AG09319 (cell line): ENCODE measurements at places on chromosomes 1 and 21.

DNA sequence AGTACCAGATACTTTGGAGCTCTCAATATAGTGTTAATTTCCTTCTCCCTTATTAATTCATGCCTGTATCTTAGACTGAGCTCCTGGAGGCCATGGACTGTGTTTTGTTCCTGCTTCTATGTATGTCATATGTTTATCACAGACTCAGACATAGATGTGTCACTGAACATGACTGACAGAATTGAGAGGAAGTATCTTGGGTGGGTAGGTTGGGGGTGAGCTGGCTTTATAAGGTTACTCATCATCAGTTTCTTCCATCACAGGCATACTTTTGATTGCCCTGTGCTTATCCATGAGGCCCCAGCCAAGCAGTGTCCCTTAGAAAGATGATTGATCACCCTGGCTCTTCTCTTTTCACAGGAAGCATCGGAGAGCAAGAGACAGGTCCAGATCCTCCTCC lies 5.6 kb upstream of the SH3D21 start:
- DNase-seq: no peak

DNA sequence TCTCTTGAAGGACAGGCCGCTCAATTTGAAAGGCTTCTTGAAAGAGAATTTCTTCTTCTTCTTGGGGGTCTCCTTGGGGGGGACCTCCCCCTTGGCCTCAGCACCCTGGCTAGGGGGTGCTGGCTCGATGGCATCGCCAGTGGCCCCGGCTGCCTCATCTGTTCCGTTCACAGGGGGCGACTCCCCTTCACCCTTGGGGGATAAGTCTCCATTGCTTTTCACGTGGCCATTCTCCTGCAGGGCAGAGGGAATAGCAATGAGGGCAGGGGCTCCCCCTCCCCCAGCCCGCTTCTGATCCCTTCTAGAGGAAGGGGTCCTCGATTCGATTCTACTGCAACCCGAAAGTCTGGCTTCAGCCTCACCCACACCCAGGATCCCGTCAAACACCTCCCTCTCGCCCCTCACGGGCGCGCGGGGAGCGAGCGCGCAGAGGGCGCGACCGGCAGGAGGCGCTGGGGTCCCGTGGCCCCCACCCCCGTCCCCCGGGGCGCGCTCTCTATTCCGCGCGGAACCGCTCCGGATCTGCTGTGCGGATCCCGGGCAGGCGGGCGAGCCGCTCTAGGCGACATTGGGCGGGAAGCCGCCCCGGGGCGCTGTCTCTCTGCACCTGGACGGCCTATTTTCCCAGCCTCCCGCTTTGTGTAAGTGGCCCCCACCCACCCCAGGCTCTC lies 1.0 kb downstream of the MARCKSL1 start:
- no peak for DNase-seq

GRCh38 chr1:26580116-26580515 lies 50.6 kb downstream of the RPS6KA1 start:
- no peak for DNase-seq

- no peak for DNase-seq
Observed at GRCh38 chr1:156136970-156137483, 16.4 kb upstream of the SEMA4A start.

- no peak for DNase-seq
Observed at GRCh38 chr1:194293851-194294405, 1107.5 kb upstream of the B3GALT2 start.

DNA sequence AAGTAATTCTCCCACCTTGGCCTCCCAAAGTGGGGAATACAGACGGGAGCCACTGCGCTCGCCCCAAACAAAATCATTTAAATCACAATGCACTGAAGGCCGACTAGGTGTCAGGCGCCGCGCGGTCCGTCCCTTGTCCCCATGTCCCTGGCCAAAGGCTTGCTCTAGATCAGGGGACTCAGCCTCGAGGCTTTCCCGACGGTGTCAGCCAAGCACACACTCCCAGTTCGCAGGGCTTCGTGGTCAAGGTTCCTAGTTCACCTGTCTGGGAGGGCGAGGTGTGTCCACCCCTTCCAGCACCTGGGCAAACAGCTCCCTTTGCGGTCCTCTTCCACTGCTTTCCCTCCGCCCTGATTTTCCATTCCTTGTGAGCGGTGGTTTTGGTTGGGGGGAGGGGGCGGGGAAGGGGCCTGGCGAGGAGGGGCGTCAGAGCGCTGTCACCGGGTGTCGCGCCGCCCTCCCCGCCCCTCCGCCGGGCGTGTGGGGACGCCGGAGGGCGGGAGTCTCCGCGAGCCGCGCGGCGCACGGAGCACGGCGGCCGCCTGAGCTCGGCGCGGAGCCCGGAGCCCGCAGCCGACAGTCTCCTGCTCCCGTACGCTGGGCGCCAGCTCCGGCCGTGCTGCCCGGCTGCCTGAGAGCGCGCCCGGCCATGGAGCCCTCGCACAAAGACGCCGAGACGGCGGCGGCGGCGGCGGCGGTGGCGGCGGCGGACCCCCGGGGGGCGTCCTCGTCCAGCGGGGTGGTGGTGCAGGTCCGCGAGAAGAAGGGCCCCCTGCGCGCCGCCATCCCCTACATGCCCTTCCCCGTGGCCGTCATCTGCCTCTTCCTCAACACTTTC lies at the start of gene STUM:
Gene STUM, plus strand, starts transcription at position 509 of the 838 bp plus-strand sequence. Its CDS starts 141 bp downstream, at position 650.
- no peak for DNase-seq

- no peak for DNase-seq
Observed at GRCh38 chr1:183411091-183411490, 7.1 kb downstream of the NMNAT2 start.

- no peak for DNase-seq
Observed at GRCh38 chr1:20662110-20662475, 924 bp upstream of the DDOST start.

DNA sequence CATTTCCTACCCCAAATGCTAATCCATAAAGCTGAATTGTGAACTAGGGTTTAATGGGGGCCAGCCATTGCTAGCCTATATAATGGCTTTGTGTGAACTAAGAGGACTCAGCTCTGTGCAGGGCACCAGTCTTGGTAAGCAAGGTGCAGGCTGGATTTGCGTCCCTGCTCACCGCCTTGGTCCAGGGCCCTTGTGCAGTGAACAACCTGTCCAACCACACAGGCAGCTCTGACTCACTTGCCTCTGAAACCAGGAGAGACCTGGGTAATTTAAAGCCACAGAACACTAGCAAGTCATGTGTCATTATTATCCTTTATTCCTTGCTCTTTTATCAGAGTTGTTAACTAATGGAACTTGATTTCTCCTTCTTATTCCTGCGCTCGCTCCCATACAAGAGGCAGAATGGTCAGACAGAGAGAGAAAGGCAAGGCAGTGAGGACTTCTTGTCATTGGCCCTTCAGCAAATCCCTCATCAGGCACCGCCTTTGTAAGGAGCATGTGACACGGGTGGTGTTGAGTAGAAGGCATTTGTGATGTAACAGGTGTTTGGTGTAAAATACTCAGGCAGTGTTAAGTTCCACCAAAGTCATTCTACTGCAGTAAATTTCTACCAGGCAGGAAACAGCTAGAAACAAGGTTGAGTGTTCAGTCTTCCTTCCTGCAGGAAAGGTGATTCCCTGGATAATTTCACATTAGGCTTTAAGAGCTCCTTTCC lies 67.3 kb upstream of the OLIG2 start:
- DNase-seq: no peak

DNA sequence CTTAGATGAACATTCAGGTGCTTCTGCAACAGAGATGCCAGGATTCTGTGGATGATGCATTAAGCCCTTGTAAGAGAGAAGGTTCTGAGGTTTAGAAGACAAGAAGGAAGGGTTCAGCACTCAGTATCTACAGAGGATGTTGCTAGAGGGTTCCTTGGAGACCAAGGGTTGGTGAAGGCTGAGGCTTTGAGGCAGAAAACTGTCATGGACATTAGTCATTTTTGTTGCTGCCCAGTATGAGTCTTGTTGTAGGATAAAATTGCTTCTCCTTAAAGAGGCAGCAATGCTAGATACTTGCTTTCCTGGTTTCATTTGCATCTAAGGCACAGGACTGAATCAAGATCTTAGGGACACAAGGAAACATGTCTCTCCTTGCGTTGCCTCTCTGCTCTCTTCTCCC lies 319.4 kb upstream of the NFIA start:
- no peak for DNase-seq

- no peak for DNase-seq
Observed at GRCh38 chr1:79845936-79846335, 839.4 kb upstream of the ADGRL4 start.

- DNase-seq: no peak
Observed at GRCh38 chr1:109826446-109826845, 62.7 kb upstream of the EPS8L3 start.

GRCh38 chr1:6321205-6321604 lies 60.3 kb upstream of the GPR153 start:
- no peak for DNase-seq

- no peak for DNase-seq
Observed at GRCh38 chr1:60695716-60696171, 386.6 kb upstream of the NFIA start.

DNA sequence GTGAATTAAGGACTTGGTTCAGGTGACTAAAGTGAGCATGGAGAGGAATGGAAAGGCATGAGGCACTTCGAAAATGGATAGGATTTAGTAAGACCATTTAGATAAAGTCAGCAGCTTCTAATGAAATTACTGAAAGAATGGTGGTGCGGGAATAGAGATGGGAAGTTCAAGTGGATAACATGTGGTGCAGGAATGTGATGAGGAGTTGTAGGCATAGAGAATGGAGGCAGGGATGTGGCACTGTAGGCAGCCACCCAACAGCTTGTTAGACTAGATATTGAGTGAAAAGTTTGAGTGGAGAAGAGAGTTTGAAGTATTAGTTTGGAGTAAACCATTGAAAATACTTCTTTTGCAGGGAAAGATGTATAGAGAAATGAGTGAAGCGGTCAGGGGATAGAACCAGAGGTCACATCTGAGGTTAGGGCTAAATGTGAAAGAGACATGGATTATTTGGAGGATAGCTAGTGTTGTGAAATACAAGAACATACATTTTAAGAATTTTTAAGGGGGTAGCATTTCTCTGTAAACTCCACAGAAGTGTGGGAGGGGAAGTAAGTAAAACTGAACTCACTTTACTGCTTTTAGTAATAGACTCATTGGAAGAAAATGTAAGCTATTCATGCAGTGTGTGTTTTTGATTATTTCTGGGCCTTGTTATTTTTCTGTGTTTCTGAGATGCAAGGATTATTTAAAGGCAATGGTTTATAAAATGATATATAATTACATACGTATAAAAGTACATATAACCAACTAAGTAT lies 46.2 kb downstream of the DYRK1A start:
- DNase-seq: peak; percentile 38

GRCh38 chr1:92342401-92342800 lies 43.5 kb downstream of the RPAP2 start:
- no peak for DNase-seq

DNA sequence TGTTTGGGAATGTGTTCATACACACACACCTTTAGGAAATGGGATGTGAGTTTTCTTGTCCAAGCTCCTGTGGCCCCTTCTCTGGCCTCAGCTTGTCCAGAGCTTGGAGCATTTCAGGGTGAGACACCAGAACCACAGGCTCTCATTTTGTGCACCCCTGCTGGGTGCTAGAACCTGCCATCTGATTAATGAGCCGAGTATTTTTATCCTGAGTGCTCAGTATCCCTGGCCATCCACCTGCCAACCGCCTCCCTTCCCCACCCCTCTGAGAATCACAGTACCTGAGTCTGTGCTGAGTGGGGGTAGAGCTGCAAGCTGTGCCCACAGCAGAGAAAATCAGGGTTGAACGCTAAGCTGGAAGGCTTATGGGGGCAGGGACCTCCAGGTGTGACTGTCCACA lies 1.4 kb downstream of the CASQ1 start:
- no peak for DNase-seq

DNA sequence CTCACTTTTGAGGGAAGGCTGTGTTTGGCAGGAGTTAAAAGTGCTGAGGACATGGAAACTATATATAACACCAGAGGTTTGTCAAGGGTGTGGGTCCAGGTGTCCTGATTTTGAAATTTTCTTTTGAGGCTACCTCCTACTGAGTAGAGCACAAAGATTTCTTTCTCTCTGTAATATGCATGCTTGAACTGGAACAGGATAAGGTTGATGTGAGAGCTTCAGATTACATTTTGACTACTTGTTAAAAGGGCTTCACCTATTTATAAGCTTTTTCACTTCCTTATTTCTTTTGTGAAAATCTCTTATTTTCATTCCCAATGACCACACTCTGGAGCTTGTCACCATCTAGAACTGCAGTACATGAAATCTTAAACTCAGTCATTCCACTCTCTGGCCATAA lies 59.8 kb upstream of the PLA2G4A start:
- DNase-seq: no peak

DNA sequence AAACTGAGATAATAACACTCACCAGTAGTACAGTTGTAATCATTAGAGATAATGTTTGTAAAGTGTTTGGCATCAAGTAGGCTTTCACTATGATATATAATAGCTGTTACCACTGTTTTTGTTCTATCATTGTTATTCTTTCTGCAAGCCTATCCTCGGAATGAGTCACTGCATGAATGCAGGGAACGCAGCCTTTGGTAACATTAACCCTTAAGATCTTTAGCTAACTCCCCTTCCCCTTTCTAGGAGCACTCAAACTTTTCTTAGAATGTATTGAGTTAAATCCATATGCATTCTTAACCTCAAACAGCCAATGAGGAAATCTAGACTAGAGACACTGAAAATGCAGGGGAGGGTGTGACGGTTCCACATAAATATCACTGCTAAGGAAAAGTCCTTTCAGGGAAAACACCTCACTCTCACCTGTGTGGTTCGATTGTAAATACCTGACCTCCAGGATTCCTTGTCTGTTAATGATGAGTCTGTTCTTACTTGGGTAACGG lies 467.3 kb downstream of the SETD4 start:
- no peak for DNase-seq

DNA sequence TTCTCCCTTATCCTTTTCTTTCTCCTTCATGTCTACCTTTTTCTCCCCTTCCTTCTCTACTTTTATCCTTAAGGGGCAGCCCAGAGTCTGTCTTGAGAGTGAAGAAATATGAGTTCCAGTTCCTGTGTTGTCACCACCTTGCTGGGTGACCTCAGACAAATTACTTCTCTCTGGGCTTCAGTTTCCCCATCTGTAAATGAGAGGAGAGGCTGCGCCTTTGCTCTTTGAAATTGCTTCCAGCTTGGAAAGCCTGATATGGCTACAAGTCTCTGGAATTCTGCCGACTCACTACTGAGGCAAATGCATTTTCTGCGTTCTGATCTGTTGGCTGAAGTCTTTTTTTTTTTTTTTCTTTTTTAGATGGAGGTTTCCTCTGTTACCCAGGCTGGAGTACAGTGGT lies 119.2 kb downstream of the SYF2 start:
- no peak for DNase-seq

GRCh38 chr1:118907466-118907865 lies 80.7 kb downstream of the TBX15 start:
- no peak for DNase-seq

GRCh38 chr1:94061513-94062443 lies 59.2 kb downstream of the ABCA4 start:
- DNase-seq: peak; percentile 57

DNA sequence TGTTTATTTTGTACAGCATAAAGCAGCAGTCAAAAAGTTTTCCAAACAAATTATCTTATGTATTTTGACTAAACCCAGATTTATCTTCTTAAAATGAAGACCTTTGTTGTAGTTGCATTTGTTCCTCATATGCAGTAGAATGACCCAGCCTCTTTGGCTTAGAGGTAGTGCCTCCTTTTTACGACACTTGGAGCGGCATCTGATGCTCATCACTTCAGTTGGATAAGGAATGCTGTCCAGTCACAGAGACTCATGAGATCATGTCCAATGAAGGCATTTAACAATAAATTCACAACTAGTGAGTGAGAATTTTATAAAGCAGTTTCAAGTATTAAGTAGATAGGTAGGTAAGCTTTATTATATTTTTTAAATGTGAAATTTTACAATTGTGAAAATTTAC lies 35.2 kb downstream of the PTPRC start:
- DNase-seq: no peak

GRCh38 chr1:109793089-109793485 lies 29.4 kb upstream of the EPS8L3 start:
- no peak for DNase-seq
